H4 (cell line): ENCODE measurements at places on chromosomes 7 and 10. TPM values are rescaled to one million over a fixed set of nuclear protein-coding genes. Genes with fewer than 3 reads are reported as not detected.

DNA sequence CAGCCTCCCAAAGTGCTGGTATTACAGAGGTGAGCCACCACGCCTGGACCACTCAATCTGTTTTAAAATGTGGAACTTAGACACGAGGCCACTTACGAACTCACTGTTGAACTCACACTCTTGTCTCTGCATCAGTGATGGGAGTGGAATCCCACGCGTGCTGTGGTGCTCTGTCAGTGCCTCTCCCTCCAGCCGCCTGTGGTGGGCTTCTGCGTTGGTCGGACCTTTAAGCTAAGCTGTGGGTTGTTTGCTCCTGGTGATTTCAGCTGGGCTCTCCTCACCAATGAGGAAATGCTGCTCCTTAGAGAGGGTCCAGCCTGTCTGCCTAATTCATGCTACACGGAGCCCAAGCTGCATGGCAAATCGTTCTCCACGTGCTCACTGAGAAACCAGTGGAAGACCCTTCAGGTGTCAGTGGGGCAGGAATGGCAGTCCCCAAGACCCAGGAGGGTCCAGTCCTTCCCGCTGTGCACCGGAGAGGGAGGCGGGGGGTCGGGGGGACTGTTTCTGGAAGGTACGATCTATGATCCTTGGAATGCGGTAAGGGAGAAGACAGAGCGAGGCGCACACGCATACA lies 17.9 kb upstream of the PRKAR1B start:
- DNase-seq, result no peak

- DNase-seq, result no peak
Observed at GRCh38 chr10:44310762-44311562, 73.9 kb downstream of the CXCL12 start.

- no peak for DNase-seq
Observed at GRCh38 chr10:35607475-35608327, 2.6 kb downstream of the GJD4 start.

DNA sequence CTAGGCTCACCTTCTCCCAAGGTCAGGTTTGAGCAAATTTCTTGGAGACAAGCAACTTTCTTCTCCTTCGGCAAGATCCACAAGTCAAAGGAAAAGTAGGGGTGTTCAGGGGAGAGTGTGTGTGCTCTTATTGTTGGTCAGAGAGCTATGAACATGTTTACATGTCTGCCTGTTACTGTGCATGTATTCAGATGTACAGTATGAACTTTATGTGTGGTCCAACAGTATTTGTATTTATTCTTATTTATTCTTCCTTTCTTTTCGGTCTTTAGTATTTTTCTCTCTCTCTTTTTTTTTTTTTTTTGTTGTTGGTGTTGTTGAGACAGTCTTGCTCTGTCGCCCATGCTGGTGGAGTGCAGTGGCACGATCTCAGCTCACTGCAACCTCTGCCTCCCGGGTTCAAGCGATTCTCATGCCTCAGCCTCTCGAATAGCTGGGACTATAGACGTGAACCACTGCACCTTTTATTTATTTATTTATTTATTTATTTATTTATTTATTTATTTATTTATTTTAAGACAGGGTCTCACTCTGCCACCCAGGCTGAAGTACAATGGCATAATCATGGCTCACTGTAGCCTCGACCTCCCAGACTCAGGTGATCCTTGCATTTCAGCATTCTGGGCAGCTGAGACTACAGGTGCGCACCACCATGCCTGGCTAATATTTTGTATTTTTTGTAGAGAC lies 38.2 kb downstream of the PLAU start:
- DNase-seq, result no peak

DNA sequence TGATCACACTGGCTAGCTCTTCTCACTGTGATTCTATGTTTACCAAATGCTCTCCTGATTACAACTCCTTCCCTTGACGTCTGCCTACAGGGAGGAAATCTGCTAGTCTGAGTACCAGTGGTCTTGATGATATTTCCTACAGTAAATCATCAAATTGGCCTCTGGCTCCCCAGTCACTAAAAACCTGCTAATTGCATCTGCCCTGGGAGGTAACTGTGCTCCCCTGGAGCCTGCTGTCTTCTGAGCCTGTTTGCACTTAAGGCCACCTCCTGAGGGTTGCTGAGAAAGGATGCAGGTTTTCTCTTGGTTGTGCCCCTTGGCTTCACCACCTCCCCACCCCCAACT lies 56.0 kb downstream of the ELMO1 start:
- DNase-seq, result no peak

- no peak for DNase-seq
Observed at GRCh38 chr10:128712661-128713400, 586.6 kb upstream of the MKI67 start.

DNA sequence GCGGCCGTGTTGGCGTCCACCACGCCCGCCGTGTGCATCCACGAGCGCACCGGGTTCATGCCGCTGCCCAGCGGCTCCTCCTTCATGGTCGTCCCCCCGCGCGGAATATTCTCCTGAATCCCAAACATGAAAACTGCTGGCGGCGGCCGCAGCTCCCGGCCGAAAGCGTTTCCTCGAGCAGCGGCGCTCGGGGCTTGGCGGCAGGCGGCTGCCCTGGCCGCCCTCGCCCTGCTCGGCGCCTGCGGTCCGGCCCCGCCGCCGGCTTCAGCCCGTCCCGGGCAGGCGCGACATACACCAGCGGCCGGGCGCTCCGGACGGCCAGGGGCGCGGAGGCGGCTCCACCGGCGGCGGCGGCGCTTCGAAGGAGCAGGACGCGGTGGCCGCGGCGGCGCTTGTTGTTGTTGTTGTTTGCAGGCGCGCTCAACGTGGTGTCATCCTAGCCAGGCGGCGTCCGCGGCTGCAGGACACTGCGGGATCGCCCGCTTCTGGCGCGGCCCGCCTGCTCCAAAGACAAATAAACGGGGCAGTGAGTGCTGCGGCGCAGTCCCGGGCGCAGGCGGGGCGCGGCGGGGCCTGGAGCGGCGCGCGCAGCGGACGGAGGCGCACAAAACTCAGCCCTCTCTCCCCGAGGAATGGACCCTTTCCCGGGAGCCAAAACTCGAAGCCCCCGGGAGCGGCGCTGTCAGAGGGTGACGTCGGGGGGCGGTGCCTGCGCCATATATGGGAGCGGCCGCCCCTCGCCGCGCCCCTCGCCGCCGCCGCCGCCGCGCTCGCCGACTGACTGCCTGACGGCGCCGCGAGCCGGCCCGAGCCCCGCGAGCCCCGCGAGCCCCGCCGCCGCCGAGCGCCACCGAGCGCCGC lies at the start of gene EBF3:
Gene EBF3 (minus strand): TSS at position 634 of the 861 bp plus-strand sequence. CDS start 506 bp downstream, at position 128.
- peak; percentile 32 for DNase-seq

DNA sequence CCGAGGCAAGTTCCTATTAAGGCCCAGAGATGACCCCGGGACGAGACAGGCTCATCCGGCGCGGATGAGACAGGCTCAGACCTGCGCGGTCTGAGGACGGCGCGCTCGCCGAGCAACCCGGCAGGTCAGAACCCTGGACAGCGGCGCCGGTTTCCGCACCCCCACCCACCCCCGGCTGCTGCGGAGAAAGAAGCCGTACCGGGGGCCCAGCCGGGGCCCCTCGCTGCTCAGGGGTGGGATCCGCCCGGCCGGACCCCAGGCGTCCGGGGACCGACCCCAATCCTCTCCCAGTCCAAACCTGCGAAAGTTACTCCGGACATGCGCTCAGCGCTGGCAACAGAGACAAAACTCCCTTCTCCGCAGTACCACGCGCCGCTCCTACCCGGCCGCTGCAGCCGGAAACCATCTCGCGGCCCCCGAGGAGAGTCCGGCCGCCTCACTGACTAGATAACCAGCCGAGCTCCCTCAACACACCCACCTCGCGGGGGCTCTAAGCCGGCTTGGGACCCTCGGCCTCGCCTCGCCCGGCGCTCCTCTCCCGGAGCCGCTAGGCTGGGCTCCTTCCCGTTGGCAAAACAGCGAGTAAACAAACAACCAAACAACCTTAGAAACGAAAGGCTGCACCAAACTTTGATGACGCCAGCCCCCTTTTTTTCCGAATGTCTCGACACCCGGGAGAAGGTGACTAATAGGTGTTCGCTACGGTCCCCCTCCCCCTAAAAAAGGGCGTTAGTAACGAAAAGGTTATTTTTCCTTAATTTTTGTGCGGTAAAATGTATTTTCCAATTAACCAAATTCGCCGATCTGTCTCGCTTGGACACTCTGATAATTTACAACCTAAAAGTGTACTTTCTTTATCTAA lies 2.3 kb upstream of the DRGX start:
- no peak for DNase-seq

- DNase-seq, result no peak
Observed at GRCh38 chr10:60986791-60987190, 42.8 kb upstream of the RHOBTB1 start.

DNA sequence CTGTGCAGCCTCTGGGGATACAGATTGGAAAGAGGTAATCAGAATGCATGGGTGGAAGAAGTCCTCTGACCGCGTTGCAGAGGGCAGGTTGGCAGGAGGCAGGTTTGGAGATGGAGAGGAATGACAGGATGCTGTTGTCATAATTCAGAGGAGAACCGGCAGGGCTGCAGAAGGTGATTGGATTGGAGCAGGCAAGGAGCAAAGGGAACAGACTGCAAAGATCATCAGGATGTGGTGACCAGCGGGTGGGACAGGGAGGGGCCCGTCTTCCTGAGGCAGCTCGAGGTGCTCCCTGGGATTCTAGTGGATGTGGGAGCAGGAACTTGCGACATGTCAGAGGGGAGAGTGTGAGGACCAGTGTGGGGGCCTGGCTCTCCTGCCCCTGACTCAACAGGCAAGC lies 78.5 kb upstream of the PPIF start:
- no peak for DNase-seq

- no peak for DNase-seq
Observed at GRCh38 chr10:92800134-92800733, 48.1 kb upstream of the EXOC6 start.

GRCh38 chr10:91511549-91512330 lies 101.6 kb downstream of the HECTD2 start:
- DNase-seq, result peak; percentile 24

DNA sequence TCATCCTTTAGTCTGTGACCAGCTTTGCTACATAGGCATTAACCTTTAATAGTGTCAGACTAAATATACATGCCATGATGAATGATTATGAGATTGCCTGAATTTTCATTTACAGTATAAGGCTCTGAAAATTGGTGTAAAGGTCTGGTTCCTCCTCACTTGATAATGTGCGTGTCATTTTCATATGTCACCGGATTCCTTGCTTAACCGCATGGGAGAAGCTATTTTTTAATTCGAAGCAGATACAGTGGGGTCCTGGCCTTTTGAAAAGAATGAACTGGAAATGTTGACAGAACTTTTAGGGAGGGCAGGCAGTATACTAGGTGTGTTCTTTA lies 192.4 kb upstream of the SH2B2 start:
- DNase-seq, result no peak

DNA sequence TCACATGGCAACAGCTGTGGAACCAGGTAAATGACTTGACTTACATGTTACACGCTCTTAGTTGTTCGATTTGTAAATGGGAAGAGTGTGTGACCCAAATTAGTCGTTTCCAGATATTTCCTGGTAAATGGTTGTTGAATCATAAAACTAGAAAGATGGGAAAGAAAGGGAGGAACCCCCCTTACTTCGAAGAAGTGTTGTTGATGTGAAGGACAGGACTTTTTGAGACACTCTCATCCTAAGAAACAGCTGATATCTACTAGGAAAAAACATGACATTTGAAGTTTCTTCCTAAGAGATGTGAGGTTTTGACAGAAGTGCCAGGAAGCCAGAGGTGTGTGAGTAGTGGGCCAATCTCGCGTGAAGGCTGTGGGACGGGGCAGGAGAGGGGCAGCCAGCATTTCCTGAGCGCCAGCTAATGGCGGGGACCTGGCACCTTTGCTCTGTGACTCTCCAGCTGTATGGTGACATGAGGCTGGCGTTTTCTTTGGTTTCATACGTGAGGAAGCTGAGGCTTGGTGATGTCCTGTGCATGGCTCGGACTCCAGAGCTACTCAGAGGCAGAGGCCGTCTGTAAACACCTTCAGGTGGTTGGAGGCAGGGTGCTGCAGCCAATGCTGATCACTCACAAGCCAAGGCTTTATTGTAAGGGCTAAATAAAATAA lies 53.7 kb downstream of the IKZF1 start:
- DNase-seq, result no peak

GRCh38 chr7:67429735-67430134 lies 433.1 kb downstream of the TYW1 start:
- DNase-seq, result no peak

GRCh38 chr7:48180981-48181380 lies 9.7 kb downstream of the ABCA13 start:
- no peak for DNase-seq

DNA sequence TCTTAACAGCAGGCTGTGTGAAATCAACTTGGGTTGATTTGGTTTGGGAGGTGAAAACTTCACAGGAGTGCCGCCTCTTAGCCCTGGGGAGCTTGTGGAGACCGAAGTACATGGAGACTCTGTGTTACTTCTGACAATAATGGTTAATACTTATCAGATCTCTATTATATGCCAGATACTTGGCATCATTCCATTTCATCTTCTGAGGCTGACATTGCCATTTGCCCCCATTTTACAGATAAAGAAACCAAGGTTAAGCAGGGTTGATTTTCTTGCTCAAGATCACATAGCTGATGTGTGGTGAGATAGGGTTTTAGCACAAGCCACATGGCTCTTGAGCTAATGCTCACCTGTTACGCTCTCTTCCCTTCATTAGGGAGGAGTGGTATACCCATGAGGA lies 150.6 kb upstream of the FAM13C start:
- DNase-seq, result no peak

GRCh38 chr7:12369756-12370155 lies 33.9 kb downstream of the VWDE start:
- no peak for DNase-seq

GRCh38 chr7:41053820-41054219 lies 649.1 kb downstream of the INHBA start:
- no peak for DNase-seq

DNA sequence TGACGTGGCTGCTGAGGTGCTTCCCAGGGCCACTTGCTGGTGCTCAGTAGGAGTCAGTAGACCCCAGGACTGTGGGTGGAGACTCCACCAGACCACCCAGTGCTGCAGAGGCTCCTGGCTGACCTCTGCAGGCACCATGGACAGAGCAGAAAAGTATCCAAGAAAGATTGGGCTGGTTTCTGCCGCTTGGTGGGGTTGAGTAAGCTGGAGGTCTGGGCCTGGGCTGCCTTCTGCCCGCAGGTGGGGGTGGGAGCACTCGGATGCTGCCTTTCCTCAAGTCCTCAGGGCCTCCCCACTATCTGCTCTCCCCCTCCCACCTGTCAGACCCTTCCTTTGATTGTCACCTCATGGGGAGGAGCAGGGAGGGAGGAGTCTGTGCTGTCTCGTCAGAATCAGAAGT lies 91.6 kb downstream of the WDR37 start:
- DNase-seq, result no peak

DNA sequence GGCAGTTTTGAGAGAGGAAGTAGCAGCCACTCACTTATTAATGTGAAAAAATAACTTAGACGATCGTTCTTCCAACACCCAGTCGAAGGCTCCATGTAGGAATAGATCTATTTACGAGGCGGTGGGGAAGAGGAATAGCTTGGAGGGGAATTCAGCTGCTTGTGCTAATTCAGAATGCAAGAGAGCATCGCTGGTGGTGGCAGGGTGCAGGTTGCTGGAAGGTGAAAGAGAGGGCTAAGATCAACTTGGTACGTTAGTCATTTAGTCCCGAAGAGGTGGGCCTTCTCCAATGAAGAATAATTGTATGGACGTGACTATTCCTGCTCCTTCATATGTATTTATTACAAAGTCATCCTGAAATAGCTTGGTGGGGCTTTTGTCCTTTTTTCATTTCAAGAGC lies 98.5 kb downstream of the SEC23IP start:
- DNase-seq, result no peak

The BICC1 gene
- total RNA-seq, result 8.6 and 11.8 TPM in 2 replicates

The AKAP9 gene
- 15.8 and 17.3 TPM in 2 replicates for total RNA-seq

The TRPV6 gene
- total RNA-seq, result not detected in 2 replicates

The MACC1 gene
- 0.46 and 0.53 TPM in 2 replicates for total RNA-seq

The SLC26A4 gene
- total RNA-seq, result 0.06 and 0.19 TPM in 2 replicates

The TAS2R4 gene
- not detected in 2 replicates for total RNA-seq

The PTPN20 gene
- total RNA-seq, result not detected in 2 replicates

The PNLIPRP2 gene
- not detected in 2 replicates for total RNA-seq

The TAS2R41 gene
- not detected in 2 replicates for total RNA-seq

The INMT gene
- 0.66 and 0.68 TPM in 2 replicates for total RNA-seq

The FFAR4 gene
- total RNA-seq, result not detected in 2 replicates
